Activated naive CD8-positive, alpha-beta T cell treated with anti-CD3 and anti-CD28 coated beads, Interleukin-2, amount 50 U/mL, for 16 hours (primary cell): ENCODE measurements at places on chromosomes 4 and X.

DNA sequence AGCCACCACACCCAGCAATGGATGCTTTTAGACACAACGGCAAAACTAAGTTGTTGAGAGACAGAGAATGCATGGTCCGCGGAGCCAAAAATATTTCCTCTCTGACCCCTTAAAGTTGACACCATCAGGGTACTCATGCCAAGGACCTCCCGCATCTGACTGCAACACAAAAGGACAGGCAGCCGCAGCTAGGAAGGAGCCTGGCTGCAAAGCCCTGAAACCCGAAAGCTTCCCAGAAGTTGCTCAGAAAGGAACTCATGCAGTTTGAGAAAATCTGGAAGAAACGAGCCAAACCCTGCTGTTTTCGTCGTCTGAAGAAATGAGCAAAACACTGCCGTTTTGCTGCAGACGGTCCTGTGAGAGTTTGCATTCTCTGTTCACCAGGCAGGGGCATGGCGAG, 16.5 kb downstream of the DHRSX start:
- DNase-seq: no peak

DNA sequence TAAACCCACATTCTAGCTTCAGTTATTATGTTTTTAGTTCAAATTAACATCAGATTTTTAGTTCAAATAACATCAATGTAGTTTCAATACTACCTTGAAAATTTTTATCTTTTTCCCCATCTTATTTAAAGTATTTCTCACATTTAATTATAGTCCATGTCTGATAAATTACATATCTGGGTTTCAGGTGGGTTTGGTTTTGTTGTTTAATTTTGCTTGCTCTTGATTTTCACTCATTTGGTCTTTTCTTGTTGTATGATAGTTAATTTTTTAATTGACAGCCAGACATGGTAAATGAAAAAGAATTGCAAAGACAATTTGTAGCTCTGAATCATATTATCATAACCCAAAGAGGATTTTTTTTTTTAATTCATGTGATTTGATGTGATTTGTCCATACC, 41.9 kb downstream of the GYG2 start:
- DNase-seq: no peak

GRCh38 chrX:42075032-42075431, 151.7 kb upstream of the CASK start:
- no peak for DNase-seq

DNA sequence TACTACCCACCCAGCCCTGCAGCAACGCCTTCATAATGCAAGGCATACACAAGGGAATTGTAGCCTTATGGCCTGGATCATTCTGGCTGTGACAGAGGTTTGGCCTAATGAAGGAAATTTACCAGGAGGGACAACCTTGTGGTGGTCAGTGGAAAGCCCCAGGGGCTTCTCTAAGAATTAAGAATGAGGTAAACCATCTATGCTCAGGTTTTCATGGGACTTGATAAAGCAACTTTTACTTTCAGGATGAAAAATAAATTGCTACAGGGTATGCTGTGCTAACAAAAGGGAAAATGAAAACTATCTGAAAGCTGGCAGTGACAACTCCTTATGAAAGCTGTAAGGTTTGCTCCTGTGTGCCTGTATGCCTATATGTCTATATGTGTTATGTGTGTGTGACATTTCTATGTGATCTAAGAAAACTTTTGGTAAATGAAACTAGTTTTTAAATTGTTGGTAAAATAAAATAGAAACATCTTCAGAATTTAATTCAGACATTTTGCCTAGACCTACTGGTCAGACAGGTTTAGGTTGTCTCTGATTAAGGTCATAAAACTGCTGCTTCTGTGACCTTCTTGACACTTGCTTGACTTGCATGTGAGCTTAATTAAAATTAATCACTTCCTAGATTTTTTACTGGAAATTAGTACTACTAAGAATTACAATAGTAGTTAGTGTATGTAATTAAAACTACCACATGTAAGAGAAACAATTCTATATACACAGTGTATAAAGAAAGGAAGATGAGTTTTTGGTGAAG, 19.9 kb upstream of the TXK start:
- no peak for DNase-seq

DNA sequence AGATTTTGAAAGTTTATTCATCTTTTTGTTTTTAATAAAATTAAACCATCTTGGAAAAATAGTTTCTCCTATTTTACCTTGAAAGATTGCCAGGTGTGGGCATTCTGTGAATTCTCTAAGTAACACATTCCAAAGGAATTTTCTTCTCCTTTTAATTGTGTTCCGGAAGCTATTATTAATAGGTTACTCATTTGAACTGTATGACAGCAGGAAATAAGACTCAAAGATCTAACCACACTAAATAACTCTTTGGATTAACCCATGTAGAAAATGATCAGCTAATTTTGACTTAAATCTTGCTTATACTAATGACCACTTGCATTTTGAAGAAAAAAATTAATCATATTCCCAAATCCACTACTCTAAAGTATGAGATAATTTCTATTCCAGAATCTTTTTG, 17.6 kb upstream of the CCNI start:
- DNase-seq: no peak

DNA sequence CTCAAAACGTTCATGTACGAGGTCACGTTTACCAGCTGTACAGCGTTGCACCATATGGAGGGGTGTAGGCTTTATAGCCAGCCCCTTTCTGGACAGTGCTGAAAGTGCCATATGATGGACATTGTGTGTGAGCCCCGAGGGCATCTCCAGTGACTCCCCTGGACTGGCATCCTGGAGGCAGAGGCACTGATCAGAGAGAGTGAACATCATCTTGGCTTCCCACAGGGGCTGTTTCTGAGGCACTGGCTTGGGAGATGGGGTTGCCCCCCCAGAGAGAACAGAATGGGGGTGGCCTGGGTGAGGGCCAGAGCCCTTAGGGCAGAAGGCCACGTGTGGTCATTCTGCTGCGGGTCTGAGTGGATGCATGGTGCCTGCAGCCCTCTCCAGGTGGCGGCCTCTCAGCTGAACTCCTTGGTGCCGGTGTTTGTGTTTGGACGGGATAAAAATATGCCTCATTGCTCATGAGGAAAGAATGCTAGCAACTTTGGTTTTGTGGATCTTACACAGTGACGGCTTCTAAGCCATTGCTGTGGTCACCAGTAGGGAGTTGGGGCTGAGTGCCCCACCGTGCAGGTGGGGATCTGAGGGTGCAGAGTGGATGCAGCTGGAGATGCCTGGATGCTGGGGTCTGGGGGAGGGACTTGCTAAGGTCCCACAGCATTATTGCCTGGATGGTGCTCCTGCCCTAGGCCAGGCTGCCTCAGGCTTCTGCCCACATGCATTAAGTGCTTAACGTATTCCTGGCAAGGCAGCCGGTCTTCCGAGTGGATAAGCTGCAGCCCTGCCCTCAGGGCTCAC, 3.4 kb downstream of the WFS1 start:
- DNase-seq: no peak

GRCh38 chr4:83618991-83619645, 83.2 kb downstream of the GPAT3 start:
- no peak for DNase-seq

- no peak for DNase-seq
These were observed 2.1 kb upstream of the ZNF141 start for GRCh38 chr4:335515-335914.

DNA sequence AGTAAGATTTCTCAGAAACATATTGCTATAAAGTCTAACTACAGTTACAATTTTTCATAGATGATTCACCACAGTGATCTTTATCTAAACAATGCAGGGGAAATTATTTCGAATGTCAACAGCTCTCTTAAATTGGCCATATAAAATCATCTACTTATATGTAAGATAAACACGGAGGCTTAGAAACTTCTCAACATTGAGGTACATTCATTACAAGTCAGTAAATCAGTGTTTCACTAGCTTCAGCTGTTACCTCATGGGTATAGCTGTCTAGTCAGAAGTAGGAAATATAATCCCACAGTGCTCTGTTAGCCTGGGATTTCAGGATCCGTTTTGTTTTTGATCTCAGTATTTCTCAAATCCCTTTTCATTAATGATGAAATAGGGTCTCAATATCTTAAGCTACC, 43.2 kb downstream of the PCDH7 start:
- DNase-seq: no peak

DNA sequence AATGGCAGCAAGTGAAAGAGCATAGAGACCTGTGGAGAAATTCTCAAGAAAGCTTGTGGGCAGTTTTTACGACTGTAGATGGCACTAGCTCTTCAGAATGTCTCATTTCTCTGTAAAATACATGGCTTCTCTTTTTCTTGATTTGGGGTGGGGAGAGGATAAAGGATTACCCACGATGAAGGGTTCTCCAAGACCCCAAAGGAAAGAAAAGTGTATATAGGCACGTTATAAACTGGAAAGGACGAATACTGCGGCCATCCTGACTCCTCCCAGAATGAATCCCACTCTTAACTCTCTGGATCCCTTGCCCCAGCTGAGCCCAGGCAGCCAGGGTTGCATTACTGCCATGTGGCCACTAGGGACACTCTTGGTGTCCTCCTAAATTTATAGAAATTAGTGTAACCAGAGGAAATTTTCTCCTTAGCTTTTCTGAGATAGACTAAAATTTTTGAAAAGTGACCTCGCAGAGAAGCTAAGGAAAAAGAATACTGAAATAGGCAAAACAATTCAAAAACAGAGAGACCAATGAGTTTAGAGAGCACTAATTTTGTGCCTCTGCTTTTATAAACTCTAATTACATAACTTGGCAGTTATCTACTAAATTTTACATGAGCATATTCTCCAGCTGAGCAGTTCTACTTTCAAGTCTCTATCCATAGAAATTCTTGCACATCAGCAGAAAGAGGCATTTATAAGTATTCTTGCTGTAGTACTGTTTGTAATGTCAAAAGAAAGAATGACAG, 37.8 kb upstream of the PCDH19 start:
- DNase-seq: no peak

GRCh38 chr4:10690185-10690907, 5.8 kb upstream of the CLNK start:
- no peak for DNase-seq

GRCh38 chr4:699816-700580, 5.6 kb upstream of the PCGF3 start:
- DNase-seq: no peak
